Activated T-helper 1 cell treated with Interleukin-2 at 50 U/mL for 16 hours (primary cell): ENCODE measurements at places on chromosomes 16 and 17.
A peak's percentile ranks its signal among the peaks of the same experiment; 100 is the strongest.

DNA sequence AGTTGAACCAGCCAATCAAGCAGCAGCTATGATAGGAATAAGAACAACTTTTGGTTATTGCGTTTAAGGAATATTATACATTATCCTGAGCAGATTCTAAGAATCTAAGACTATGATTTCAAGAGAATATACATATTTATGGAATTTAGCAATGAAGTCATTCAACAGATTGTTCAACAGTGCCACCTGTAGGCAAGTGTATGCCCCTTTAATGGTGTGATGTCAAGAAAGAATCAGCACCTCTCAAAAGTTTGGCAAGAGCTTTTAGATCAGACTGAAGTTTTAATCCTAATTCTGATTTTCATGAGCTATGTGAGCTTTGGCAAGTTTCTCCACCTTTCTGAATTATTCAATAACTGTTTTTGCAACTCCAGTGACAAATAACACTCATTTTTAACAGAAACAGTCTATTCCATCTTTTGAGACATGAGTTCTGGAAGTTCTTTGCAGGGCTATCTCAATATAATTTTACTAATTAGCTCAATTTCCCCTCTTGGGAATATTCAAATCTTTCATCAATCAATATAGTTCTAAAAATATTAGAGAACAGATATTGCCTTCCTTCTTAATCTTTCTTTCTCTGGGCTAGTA lies 474.3 kb upstream of the TOM1L1 start:
- no peak for DNase-seq

- no peak for DNase-seq
These were observed 127.3 kb downstream of the MGAT5B start for GRCh38 chr17:76995387-76996105.

DNA sequence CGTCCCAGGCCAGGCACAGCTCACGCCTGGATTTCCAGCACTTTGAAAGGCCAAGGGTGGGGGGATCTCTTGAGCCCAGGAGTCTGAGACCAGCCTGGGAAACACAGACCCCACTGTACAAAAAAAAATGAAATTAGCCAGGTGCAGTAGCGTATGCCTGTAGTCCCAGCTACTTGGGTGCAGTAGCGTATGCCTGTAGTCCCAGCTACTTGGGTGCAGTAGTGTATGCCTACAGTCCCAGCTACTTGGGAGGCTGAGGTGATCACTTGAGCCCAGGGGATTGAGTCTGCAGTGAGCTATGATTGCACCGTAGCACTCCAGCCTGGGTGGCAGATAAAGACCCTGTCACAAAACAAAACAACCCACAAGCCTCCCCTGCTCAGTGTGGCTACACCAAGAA lies 27.0 kb upstream of the SLC25A19 start:
- no peak for DNase-seq

DNA sequence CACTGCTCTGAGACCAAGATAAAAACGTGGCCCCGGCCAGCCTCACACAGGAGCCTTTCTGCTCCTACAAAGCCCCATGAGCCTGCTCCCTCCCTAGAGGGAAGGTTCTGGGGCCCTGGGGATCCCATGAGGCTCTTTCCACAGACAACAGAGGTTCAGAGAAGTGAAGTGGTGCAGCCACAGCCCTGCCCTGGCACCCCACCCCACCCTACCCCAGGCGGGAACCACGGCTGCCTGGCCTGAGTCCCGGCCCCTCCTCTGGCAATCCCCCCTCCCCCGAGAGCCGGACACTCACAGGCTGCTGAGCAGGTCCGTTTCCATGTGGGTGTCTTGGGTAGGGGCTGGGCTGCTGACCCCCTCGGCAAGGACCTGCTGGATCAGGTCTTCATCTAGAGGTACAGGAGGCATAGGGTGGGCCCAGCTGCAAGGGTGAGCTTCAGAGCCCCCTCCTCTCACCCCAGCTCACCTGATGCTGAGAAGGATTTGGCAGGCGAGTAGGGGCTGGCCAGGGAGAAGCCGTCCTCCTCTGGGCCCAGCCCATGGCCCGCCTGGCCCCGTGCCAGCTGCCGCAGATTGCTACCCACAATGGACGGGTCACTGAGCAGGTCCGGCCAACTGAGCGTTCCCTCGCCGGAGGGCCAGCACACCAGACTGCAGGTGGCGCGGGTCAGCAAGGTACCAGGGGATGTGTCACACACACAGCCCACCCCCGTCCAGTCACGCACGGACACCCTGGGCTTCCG lies 38.7 kb downstream of the PKD1 start:
- DNase-seq = no peak

- no peak for DNase-seq
These were observed 12.5 kb upstream of the EPOP start for GRCh38 chr17:38687286-38687685.

- DNase-seq = no peak
These were observed 350.4 kb downstream of the C16orf95 start for GRCh38 chr16:86966777-86967176.

- no peak for DNase-seq
These were observed 11.5 kb upstream of the LONP2 start for GRCh38 chr16:48232493-48233040.

DNA sequence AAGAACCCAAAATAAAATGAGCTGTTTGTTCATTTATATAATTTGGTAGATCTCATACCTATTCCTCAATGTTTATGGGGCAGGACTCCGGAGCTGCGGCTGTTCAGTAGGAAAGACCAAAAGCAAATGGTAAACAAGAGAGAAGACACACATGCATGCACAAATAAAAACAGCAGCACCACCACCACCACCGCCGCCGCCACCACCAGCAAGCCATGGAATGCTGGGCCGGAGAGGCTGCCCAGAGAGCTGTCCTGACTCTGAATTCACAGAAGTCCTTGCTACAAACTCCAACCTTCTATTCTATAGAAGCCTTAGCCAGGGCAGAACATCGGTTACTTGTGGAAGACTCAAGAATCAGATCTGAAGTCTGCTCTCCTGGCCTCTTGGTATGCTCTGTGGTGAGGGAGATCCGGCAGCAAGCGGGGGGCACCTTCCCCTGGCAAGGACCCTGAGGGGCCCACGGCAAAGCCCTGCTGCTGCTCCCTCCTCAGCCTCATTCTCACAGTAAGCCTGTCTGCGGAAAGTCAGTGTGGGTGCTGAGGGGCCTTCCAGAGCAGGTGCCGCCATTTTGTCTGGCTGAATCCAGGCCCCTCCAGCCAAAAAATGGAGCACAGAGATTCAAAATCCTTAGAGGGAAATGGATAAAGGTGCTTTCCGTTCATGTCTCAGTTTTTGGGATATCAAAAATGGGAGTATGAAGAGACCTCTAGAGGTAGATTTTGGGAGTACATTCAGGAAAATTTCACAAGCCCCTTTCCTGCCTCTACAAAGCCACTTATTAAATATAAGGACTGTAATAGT lies 6.4 kb upstream of the FOXJ1 start:
- DNase-seq = no peak

DNA sequence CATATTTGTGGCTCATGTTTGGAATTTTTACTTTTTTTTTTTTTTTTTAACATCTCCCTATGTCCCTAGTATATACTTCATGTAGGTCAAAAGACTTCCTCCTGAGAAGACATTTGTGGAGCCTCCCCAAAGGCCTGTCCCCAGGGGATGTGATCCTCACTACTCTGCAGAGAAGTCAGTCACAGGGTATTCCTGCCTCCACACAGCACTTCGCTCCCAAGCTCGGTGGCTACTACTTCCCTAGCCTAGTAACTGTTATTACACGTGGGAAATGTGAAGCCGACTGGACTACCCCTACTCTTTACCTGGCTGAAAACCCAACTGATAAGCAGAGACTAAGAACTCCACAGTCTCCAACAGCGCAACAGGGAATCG lies 116.8 kb downstream of the HIC1 start:
- no peak for DNase-seq

- no peak for DNase-seq
These were observed 15.5 kb upstream of the CD300A start for GRCh38 chr17:74450925-74451403.

GRCh38 chr17:31598399-31598782 lies 206.9 kb downstream of the RAB11FIP4 start:
- DNase-seq = no peak

DNA sequence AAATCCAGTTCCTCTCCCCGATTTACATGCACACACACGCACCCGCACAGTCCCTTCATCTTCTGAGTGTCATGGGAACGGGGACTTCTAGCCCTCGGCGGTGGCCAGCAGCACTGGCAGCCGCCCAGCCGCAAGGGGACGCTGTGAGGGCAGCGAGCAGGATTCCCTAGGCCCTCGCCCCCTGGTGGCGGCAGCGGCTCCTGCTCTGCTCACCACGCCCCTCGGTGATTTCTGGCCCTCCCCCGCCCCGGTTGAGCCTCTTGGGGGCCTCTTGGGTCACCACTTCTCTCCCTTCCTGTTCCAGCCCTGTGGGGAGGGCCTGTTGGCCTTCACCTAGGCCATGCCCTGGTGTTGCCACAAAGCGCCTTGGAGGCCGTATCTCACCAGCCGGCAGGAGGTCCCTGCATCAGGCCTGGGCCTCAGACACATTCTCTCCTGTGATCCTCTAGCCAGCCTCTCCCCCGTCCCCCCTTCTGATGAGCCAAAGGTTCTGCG lies 75.2 kb upstream of the KSR1 start:
- DNase-seq = peak; percentile 62

- DNase-seq = no peak
These were observed 655 bp upstream of the NPTX1 start for GRCh38 chr17:80476877-80477646.

- DNase-seq = no peak
These were observed 29.7 kb upstream of the SSTR5 start for GRCh38 chr16:1042866-1043265.

- no peak for DNase-seq
These were observed 46.3 kb downstream of the KCNJ2 start for GRCh38 chr17:70215656-70216055.

DNA sequence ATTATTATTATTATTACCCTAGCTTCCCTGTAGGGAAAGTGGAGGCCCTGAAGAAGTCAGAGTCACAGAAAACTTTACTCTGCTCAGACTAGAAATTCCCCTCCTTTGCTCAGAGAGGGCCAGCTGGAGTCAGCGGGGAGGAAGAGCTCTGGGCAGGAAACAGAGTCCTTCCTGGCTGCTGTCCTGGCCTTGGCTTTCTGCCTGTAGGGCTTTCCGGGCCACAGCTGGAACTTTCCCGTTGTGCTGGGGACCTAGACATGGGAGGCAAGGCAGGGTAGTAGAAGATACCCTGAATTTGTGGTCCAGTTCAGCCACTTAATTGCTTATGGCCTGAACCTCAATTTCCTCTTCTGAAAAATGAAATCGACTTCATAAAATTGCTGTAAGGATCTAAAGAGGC lies 14.0 kb upstream of the CCL2 start:
- no peak for DNase-seq

DNA sequence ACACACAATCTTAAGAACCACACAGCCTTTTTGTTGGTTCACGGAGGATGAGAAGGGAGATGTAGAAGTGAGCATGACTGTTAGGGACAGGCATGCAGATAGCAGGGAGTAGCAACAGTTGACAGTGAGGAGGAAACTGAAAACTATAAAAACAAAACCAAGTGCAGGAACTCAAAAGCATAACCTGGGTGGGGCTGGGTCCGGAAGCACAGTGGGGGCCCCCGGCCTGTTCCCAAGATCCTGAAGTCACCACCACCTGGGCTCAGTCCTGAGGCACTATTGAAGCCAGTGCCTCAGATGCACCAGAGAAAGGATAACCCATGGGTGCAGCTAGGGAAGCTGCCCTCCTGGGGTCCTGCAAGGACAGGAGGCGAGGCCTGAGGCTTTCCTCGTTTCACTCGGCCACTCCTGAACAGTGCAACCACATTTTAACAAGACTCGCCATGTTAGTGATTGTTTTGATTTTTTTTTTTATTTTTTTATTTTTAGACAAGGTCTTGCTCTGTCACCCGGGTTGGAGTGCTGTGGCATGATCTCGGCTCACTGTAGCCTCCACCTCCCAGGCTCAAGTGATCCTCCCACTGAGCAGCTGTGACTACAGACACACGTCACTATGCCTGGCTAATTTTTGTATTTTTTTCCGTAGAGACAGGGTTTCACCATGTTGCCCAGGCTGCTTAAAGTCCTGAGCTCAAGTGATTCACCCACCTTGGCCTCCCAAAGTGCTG lies 27.7 kb upstream of the CBX4 start:
- no peak for DNase-seq

DNA sequence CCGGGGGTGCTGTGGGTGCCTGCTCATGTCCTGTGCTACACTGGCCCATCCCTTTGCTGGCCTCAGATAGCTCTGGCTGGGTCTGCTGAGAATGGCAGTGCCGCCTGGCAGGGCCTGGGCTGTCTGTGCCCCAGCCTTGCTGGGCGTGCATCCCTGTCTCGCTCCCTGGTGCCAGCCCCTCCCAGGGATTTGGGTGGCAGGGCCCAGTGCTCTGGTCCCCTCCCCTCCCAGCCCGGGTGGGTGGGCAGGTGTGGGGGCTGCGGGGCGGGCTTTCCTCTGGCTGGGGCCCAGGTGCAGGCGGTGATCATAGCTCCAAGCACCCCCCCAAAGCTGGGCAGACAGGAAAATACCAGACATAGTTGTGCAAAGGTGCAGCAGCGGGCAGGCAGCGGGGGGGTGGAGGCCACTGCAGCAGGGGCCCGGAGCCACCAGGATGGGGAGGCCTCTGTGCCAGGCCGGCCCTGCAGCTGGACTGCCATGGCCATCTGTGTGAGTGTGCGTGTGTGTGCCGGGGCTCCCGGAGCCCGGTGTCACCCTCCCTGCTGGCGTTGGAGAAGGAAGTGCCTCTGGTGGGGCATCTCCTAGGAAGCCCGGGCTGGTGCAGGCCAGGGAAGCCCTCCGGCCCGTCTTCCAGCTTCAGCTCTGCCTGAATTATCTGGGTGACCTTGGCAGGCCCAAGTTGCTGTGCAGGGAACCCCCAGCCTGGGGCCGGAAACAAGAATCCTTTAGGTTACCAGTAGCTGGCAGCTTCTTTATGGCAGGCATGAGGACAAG lies 7.4 kb downstream of the GLIS2 start:
- DNase-seq = no peak

GRCh38 chr17:80585890-80586845 lies 41.5 kb downstream of the RPTOR start:
- DNase-seq = no peak

- peak; percentile 23 for DNase-seq
These were observed 10.6 kb downstream of the KSR1 start for GRCh38 chr17:27466743-27467375.

DNA sequence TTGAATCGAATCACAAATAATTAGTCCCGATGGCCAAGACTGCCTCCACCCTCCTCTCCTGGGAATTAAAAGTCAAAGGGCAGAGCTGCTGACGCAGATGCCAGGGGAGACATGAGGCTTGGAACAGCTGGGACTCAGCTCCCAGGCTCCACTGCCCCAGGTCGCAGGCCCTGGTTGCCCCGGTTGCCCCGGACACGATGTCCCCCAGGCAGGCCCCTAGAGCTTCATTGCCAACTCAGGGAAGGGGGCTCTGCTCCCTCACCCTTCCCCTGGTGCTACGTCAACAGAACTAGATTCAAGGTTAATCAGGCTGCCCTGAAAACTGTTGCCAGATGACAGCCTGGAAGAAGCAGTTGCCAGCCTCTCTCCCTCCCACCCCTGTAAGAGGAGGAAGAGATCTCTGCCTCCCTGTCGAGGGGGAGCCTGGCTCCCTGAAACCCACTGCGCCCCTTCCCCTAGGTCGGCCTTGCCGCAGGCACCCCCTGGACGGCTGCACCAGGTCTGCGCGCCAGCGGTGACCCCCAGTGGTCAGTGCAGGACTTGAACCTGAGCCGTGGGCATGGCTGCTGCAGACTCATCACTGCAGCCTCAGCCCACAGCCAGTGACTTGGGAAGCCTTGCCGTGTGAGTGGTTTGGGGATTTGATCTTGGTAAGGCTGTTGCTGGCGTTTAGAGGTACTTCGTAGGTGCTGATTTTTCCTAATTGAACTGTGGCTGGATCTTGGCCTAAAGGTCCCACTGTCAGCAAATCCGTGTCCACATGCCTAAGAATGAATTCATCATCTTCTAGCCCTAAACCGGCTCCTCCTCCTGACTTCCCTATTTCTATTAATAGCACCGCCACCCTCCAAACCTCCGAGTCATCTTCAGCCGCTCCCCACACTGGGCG lies 84.1 kb upstream of the TOB1 start:
- peak; percentile 21 for DNase-seq
